ENCODE measurements at places on chromosomes 11 and 22.

DNA sequence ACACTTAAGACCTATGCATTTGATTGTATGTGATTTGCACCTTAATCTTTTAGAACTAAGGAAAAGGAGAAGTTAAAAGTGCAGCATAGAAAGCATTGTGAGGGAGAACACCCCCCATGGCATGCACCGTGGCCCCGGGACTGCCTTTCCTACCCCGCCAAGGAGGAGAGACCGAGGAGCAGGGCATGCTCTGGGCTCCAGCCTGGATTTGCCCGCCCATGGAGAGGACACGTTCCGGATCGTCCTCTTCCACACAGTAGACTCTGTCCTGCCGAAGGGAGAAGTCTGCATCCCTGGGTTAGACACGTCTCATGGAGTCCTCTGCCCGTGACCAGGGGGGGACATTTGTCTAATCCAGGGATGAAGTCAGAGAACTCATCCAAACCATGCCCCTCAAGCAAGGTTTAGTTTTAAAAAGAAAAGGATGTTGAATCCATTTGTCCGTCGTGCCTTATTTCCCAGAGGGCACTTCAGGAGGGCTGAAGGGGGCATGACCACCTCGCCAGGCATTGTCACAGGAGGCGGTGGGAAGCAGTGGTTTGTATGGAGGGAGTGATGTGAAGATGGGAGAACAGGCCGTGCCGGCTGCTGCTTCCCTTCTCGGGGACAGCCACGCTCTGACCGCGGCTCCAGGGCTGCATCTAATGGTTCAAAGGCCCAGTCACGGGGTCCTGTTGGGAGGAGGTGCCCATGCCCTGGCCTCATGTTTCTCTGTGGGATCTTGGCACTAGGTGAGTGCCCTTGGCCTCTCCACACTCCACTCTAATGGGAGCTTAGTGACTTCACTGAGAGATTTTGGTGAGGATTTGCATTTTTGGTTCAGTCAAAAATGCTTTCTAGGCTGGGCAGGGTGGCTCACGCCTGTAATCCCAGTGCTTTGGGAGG, 66.2 kb upstream of the GAL start:
- DNase-seq, result no peak

DNA sequence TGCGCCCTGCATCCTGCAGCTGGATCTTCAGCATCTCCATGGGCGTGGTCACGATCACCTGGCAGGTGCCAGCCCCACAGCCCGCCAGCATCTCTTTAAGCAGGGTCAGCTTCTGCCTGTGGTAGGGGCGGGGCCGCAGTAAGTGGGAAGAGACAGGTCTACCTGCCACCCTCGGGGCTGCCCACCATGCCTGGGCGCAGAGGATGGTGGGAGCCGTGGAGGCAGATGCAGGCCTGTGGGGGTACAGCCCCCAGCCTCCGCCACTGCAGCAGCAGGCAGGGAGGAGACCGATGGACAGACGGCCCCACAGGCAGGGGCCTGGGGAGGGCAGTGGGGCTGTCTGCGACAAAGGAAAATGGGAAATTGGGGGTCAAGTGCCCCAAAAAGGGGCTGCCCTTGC, 3.0 kb upstream of the CEND1 start:
- DNase-seq, result no peak

DNA sequence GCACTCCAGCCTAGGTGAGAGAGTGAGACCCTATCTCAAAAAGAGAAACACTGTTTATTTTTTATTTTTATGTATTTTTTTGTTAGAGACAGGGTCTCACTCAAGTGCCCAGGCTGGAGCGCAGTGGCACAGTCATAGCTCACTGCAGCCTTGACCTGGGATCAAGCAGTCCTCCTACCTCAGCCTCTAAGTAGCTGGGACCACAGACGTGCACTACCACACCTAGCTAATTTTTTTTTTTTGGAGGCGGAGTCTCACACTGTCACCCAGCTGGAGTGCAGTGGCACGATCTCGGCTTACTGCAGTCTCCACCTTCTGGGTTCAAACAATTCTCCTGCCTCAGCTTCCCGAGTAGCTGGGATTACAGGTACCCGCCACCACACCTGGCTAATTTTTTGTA, 6.4 kb downstream of the RBX1 start:
- DNase-seq, result no peak

DNA sequence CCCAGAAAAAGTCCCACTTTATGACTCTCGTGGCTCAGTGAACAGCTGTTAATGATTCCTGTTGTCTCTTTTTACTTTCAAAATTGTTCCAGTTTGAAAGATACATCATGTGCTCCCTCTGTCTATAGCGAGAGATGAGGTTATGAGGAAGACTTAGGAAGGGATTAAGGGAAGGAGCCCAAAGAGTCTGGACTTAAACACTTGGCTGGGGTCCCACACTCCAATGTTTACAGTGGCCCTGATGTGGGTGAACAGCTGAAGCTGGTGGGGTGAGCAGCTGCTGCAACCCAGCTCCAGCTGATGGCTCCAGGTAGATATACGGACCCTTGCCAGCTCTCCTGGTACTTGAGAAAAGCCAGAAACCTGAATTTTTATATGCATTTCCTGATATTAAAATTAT, 84.5 kb upstream of the PLET1 start:
- no peak for DNase-seq

Measured in CD4-positive, alpha-beta T cell treated with Interleukin-4 for 4 hours (primary cell).